Sigmoid colon (tissue), 7 donors: ENCODE measurements at places on chromosomes 6 and 20. TPM values are rescaled to one million over a fixed set of nuclear protein-coding genes. Genes with fewer than 3 reads are reported as not detected.

Gene DCDC2
- total RNA-seq: not detected

GRCh38 chr6:122268394-122268793 is 131.1 kb upstream of the HSF2 start:
- DNase-seq: no peak

Gene KHDC1
- 2.1 TPM for total RNA-seq

- no peak for DNase-seq
These were observed 8.3 kb downstream of the TNFRSF21 start for GRCh38 chr6:47301441-47301840.

DNA sequence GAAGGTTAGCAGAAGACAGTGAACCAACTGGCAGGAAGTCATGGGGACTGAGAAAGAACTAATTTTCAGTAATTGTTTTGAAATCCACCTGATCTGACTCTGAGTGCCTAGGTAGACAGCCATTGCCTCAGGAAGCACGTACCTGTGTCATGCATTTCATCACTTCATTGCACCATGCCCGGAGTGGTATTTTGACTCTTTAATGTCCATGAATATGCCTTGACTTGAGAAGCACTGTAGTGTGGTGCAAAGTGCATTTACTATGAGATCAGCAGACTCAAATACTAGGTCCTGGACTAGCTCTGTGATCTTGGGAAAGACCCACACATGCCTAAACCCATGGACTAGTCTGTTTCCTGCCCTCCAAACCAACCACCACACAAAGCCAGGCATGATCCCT is 370.9 kb upstream of the MARCKS start:
- DNase-seq: no peak

- DNase-seq: no peak
These were observed 94.8 kb upstream of the SCAF8 start for GRCh38 chr6:154638369-154638768.

DNA sequence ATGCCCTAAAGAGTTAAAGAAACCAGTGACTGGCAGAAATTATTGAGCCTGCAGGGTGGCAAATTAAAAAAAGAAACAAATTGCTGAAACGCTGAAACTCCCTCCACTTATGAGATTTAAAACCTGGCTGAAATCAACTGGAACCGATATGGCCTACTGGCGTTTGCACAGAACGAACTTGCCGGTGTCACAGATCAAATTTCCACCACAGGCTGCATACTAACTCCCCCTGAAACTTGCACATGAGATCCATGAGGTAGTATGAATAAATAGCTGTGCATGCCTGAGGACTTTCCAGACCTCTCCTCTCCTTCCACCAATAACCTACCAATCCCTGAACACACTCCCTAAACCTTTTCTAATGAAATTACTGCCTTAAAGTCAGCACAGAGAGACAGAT is 150.4 kb downstream of the RNGTT start:
- DNase-seq: no peak

DNA sequence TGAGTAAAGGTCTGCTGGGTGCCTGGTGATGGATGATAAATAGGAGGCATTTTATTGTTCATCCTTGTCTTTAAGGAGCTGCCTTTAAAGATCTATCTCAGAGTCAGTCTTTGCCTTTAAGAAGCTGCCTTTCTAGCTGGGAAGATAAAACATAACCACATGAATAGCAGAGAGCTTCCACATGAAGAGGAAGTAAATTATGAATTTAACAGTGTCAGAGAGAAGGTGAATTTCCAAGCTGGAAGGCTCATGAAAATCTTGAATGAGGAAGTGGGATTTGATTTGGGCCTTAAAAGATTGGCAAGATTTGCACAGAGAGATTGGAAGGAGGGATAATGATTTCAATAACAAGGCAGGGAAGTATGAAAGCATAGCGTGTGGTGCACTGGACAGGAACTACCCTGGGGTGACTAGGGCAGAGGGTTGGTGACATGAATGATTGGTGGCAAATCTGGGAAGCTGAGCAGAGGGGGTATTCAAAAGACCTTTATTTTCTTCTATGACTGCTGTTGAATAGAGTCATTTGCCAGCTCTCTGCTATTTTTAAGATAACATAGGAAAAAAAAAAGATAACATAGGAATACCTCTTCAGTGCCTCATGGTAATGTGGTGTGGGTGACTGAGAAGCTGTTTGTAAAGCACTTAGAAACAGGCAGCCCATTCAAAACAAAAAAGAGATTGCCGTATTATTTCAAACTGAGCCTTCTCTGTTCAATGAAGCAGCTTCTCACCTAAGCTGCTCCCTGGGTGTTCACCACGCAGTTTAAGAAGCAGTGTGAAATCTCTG is 591.6 kb downstream of the PKHD1 start:
- DNase-seq: no peak
